ENCODE measurements at places on chromosomes 6 and 20.

DNA sequence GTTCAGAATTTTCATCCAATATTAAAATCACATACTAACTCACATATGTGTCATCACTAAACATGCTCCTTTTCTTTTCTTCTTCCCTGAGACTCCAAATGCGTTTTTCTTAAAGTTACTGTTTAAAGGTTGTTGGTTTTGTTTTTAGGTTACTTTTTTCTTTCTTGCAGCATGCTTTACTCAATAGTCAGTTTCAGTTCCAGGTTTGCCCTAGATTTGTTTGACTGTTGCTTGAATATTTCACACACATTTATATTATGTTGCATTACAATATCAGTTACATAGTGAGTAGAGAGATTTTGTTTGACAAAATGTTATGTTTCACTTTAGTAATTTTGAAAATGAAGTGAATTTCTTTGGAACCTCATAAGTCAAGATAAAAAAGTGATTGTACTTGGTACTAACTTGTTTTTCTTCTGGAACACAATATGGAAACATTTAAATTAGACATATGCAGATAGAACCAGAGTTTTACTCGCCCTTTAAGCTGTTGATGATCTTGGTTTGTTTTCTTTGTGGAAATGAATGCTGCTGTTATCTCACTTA is 27.3 kb downstream of the FNDC1 start:
- DNase-seq = no peak

- DNase-seq = peak; percentile 8
These were observed at the start of gene RNF217 for GRCh38 chr6:124961777-124962638. TSS of gene RNF217 (plus strand) at chr6:124962437. CDS start at chr6:124962545, 108 bp downstream.

DNA sequence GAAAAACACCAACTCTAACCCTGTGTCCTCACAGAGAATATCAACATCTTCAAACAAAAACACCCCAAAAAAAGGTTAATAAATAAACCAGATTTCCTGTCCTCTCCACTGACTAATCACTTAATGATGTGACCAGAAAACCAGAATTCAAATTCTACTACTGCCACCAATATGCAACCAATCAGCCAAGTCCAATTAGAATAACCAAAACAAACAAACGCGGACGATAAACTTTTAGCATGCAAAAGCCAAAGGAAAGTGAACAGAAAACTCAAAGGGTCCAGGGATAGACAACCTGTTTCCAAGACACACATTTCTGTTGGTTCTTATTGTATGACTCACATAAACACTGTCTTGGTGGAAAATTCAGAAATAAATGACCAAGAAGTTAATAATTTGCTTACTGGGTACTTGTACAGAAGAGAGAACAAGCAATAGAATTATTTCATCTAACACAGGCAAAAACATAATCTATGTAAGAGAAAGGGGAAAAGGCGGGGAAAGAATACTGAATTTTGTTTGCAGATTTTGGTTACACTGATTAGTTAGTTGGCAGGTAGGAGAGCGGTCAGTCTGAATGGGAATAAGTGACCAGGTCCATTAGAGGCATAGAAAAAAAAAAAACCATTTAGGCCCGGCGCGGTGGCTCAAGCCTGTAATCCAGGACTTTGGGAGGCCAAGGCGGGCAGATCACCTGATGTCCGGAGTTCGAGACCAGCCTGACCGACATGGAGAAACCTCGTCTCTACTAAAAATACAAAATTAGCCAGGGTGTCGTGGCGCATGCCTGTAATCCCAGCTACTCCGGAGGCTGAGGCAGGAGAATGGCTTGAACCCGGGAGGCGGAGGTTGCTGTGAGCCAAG is 34.1 kb downstream of the HFE start:
- no peak for DNase-seq

GRCh38 chr6:122969999-122970533 is 26.0 kb upstream of the CLVS2 start:
- DNase-seq = no peak

GRCh38 chr6:54787825-54788224 is 58.7 kb upstream of the FAM83B start:
- DNase-seq = no peak

All from hypothalamus (tissue), 51 donors.